ENCODE measurements at places on chromosomes 13 and 19.

- H3K4me1 ChIP-seq = no peaks in the 10 kb centered on the region
- H3K27me3 ChIP-seq = no peaks in the 10 kb centered on the region
- peaks cover 10% of the 10 kb centered on the region for H3K36me3 ChIP-seq
- H3K27ac ChIP-seq = no peak overlapping the region
- H3K4me3 ChIP-seq = no peak overlapping the region
Observed at GRCh38 chr19:56086671-56087430, 34.2 kb downstream of the ZNF787 start.

DNA sequence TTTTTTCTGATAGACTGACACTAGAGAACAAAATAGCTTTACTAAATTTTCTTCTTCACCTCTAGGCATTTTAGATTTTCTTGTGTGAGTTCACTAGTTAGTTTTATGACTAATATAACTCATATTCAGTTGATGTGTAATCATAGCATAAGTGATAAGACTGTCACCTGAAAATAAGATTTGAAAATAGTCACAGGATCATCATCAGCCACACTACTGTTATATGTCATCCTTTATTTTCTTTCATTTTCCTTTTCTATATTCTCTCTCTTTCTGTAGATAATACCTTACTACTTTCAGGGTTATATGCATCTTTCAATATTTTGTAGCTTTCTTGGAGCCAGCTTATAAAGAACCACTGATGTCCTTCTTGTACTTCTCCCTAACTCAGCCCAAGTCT lies 292.6 kb downstream of the TDRD3 start:
- no peaks in the 10 kb centered on the region for H3K4me1 ChIP-seq
- no peaks in the 10 kb centered on the region for H3K27me3 ChIP-seq
- DNase-seq = no peak
- no peak overlapping the region for H3K4me3 ChIP-seq
- no peaks in the 10 kb centered on the region for H3K36me3 ChIP-seq
- H3K27ac ChIP-seq = no peak overlapping the region

DNA sequence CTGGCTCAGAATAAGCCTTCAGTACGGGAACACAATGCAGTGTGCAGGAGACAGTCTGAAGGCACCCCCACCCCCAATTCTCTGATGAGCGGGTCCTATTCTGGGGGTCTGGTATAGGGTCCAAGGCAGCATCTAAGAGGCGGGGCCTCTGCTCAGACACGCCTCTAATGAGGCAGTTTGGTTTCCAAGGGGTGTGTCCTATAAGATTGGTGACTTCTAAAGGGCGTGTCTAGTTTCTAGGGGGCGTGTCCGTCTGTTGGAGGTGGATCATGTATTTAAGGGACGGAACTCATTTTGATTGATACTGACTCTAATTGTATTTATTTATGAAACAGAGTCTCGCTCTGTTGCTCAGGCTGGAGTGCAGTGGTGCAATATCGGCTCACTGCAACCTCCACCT lies 8.7 kb downstream of the FIZ1 start:
- peaks cover 16% of the 10 kb centered on the region for H3K4me1 ChIP-seq
- no peak overlapping the region for H3K27ac ChIP-seq
- H3K27me3 ChIP-seq = peaks cover 12% of the 10 kb centered on the region
- peaks cover 14% of the 10 kb centered on the region for H3K36me3 ChIP-seq

DNA sequence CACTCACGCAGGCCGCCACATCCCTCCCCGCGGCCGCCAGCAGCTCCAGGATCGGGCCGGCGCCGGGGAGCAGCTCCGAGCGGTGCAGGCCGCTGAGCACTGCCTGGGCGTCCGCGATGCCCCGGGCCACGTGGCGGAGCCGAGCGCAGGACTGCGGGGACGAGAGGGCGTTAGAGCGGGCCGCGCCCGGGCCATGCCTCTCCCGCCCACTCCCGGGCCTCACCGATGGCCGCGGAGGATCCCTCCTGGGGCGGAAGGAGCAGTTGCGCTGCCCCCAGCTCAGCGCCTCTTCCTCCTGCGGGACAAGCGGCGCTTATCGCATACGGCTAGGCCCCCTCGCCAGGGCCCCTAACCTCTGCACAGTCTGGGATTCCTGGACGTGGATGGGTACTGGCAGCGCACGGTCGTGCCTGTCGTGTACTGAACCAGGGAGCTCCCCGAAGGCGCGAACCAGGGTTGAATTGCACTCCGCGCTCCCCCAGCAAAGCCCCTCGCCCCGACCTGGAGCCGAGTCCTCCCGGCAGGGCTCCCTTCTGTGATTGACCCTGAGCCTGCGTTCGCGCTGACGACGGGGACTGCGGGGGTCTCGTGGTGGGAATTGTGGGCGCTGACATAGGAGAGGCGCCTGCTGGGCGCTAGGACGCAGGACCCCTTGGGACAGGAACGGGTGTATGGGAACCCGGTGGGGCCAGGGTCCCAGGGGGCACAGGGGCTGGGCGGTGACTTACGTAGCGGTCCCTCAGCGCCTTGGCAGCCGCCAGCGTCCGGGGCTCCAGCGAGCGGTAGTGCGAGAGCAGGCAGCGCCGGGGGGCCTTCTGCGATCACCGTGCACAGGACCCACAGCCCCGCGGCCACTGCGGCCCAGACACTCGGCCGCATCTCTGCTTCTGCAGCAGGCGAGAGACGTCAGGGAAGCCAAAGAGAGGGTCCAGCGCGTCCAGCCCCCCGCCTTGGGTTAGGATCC lies 673 bp downstream of the IFNL4 start:
- peaks cover 7% of the 10 kb centered on the region for H3K27me3 ChIP-seq
- H3K27ac ChIP-seq = no peak overlapping the region
- H3K36me3 ChIP-seq = no peaks in the 10 kb centered on the region
- H3K4me3 ChIP-seq = no peak overlapping the region
- peaks cover 17% of the 10 kb centered on the region for H3K4me1 ChIP-seq
- DNase-seq = no peak

- no peak overlapping the region for H3K27ac ChIP-seq
- H3K27me3 ChIP-seq = no peaks in the 10 kb centered on the region
- H3K4me3 ChIP-seq = no peak overlapping the region
- no peaks in the 10 kb centered on the region for H3K36me3 ChIP-seq
- DNase-seq = no peak
Observed at GRCh38 chr19:53596056-53596455, 35.7 kb upstream of the DPRX start.

DNA sequence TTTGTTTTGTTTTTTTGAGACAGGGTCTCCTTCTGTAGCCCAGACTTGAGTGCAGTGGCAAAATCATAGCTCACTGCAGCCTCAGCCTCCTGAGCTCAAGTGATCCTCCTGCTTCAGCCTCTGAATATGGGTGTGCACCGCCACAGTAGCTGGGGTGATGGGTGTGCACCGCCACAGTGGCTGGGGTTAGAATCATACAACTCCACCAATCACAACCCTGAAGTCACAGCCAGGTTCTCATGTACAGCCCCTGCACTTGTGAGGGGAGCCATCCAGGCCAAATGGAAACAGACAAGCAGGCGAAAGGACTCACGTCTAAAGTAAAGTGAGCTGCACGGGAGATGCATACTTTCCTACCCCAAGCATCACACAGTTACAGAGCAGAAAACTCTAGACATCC lies 63.1 kb upstream of the RANBP3 start:
- H3K4me3 ChIP-seq = no peak overlapping the region
- peaks cover 10% of the 10 kb centered on the region for H3K36me3 ChIP-seq
- H3K27me3 ChIP-seq = no peaks in the 10 kb centered on the region
- no peak overlapping the region for H3K27ac ChIP-seq
- H3K4me1 ChIP-seq = peaks cover 12% of the 10 kb centered on the region

Measured in activated CD8-positive, alpha-beta T cell treated with anti-CD3 and anti-CD28 coated beads, Interleukin-2, amount 10 ng/mL, durations not matched to agents 7 days and 5 days (primary cell).